Metanephros (tissue), 2 donors: ENCODE measurements at places on chromosomes 4 and X. TPM values are rescaled to one million over a fixed set of nuclear protein-coding genes. Genes with fewer than 3 reads are reported as not detected.

ASIC5 gene
- not detected for total RNA-seq

AKAP4 gene
- not detected for total RNA-seq

GPR82 gene
- total RNA-seq: 0.58 TPM

FAM149A gene
- total RNA-seq: 38.1 TPM

TCEAL7 gene
- 26.8 TPM for total RNA-seq

CXCL10 gene
- 3.3 TPM for total RNA-seq

ADH1A gene
- total RNA-seq: 0.35 TPM

NOX1 gene
- total RNA-seq: not detected

SPANXB1 gene
- not detected for total RNA-seq
